ENCODE measurements at places on chromosomes 2 and 18.

DNA sequence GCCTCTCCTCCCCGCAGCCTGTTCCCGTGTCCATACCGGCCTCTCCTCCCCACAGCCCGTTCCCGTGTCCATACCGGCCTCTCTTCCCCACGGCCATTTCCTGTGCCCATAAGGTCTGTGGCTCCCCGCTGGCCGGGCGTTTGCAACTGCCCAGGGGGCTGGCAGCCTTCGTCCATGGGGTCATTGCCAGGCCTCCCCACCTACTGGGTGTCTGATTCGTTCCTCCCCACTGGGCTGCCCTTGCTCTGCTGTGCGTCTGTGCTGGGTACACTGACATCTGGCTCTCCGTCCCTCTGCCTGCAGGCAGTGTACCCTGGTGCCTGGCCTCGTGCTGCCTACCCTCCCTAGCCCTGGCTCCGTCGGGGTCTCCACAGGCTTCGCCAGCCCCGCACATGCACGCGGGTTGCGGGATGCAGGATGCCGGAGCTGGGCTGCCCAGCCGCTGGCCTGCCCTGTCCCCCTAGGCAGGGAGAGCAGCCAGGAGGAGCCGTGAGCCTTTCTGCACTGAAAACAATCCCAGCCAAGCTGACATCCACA lies 67.8 kb downstream of the NFATC1 start:
- DNase-seq: no peak

GRCh38 chr2:222052934-222053367 lies 245.8 kb downstream of the PAX3 start:
- no peak for DNase-seq

DNA sequence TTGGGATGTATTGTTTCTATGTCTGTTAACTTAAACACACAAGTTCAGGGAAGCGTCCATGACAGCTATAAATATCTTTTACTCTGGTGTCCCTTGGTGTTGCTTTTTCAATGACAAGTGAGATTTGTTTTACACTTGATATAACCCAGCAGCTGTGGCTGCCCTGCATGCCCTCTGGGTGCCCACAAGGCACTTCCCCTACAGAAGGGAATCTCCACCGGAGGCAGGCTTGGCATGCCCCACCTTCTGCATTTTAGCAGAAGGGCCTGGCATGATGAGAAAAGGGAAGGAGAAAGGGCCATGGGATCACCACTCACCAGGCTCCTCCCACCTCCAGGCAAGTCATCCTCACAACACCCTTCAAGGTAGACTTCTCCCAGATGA lies 68.7 kb downstream of the TMEM247 start:
- no peak for DNase-seq

DNA sequence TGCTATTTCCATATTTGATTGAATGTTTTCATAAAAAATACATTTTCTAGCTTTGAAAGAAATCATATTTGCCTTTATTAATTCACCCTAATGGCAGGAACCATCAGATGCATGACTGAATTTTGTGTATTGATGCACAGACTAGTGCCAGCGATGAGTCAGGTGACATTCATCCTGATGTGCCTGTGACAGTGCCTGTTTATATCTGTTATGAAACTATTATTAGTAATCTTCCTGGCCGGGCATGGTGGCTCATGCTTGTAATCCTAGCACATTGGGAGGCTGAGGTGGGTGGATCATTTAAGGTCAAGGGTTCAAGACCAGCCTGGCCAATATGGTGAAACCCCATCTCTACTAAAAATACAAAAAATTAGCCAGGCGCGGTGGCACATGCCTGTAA lies 170.0 kb downstream of the TSN start:
- DNase-seq: no peak

DNA sequence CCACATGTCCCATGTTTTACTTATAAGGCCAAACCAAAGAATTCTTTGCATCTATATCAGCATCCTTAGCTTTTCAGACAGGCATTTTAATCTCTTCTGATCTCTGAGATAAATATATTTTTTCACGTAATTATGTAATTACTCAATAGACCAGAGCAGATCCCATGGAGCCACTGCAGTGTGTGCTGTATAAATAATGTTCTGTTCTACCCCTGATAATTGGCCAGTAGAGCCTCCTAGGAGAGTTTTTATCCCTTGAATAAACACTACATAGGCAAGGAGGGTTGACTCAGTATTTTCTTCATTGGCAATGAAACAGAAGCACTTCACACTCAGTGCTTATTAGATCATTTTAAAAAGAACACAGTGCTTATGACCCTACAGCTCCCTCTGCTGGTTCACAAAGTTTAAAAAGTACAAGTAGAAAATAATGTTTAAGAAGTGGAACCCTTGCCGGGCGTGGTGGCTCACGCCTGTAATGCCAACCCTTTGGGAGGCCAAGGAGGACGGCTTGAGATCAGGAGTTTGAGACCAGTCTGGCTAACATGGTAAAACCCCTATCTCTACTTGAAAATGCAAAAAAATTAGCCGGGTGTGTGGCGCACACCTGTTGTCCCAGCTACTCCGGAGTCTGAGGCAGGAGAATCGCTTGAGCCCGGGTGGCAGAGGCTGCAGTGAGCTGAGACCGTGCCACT lies 91.9 kb downstream of the PPP1R1C start:
- DNase-seq: no peak

DNA sequence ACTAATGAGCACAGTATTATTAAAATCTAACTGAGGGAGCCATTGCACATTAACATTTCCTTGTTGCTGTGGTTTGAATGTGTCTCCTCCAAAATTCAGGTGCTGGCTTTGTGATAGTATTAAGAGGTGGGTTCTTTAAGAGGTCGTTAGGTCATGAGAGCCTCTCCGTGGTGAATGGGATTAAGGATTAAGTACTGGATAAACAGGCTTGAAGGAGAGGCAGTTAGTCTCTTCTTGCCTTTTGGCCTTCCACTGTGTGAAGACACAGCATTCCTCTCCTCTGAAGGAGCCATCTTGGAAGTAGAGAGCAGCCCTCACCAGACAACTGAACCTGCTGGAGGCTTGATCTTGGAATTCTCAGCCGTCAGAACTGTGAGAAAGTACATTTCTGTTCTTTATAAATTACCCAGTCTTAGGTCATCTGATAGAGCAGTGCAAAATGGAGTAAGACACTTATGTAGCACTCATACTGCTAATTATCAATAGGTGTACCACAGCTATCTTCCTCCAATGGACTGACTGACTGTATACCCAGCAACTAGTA lies 182.7 kb downstream of the MYO3B start:
- no peak for DNase-seq

DNA sequence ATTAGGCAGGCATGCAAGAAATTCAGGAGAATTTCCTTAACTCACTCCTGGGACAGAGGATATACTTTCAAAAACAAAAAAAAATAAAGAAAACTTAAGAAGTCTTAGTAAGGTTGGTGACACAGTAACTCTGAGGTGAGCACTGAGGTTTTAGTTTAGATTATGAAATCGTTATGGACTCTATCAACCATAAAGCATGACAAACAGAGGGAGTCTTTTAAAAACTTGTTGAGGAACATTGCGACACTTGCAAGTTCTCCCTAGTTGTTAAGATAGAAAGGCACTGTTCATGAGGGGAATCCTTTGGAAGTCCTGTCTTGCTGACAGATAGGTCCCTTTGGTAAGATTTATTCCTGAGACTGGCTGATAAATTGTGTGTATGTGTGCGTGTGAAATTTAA lies 194.3 kb upstream of the ERBB4 start:
- DNase-seq: no peak

DNA sequence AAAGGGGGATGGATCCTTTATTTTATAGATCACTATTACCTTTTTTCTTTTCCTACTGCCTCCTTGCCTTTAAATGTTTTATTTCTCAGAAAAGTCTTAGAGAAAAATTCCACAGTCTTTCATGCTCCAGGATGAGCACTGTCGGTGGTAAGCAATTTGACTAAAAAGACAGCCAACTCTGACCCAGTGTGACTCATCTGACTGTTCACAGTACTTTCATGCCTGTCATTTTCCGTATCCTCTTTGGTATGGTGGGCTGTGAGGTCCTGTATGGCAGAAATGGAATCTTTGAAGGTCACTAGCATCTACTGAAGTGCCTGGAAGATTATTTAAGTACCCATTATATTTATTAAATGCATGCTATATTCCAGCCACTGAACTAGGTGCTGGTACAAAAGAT lies 2.1 kb upstream of the RFTN2 start:
- DNase-seq: no peak

Data from GOT3 (cell line).